ENCODE measurements at places on chromosomes 1 and 21.

- no peak for DNase-seq
These were observed 120.9 kb upstream of the PPP2R5A start for GRCh38 chr1:212164095-212164872.

DNA sequence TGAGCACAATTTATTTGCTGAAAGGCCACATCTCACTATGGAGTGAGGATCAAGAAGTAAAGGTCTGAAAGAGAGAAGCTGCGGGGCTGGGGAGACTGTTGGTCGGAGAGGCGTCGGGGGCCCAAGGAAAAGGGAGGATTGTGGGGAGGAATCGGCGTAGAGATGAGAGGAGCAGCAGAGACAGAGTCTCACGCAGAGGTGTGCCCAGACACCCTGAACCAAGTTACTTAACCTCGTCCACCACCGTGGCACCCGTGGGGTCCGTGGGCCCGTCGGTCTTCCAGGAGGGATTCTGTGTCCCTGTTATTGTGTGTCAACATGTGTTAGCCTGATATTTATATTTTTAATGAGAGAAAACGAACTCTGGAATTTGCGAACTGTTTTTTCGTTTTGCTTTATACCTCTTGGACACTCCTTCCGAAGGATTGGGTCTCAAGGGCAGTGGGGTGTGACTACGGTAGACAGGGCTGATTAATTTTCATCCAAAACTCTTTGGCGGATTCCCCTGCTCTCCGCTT lies 3.8 kb upstream of the NBPF1 start:
- DNase-seq = no peak

GRCh38 chr1:193404236-193404635 lies 217.8 kb upstream of the B3GALT2 start:
- DNase-seq = no peak

- no peak for DNase-seq
These were observed 16.8 kb downstream of the ERRFI1 start for GRCh38 chr1:8009043-8010002.

- DNase-seq = no peak
These were observed 71.5 kb upstream of the ACTL8 start for GRCh38 chr1:17683598-17683997.

DNA sequence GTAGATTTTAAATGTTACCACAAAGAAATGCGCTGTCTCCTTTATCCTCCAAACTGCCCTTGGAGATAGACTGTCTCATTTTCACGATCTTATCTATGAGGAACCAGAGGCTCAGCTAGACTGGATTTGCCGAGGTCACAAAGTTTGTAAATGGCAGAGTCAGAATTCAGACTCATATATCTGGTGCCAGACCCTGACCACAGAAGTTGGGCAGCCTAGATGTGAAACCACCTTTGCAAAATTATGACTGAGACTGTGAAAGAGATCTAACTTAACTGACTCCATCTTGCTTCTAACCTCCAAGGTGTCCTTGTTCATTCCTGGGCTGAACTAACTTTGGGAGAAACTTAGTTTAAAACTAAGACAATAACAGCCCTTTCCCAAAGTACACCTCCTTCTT lies 14.1 kb downstream of the CNR2 start:
- DNase-seq = no peak

DNA sequence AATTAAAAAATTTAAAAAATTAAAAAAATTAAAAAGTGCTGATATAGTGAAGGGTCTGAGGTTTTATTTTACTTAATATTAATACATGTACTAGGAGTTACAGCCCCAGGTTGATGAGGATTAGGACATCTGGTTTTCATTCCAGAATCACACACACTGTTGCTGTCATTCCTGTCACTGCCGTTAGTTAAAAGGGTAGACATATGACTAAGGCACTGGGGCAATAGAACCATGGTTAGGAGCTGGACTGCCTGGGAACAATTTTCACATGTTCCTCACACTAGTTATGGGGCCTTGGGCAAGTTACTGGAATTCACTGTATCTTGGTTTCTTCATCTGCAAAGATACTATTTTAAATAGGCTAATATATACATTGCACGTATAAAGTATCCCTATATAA lies 191.8 kb upstream of the DPYD start:
- peak; percentile 50 for DNase-seq

DNA sequence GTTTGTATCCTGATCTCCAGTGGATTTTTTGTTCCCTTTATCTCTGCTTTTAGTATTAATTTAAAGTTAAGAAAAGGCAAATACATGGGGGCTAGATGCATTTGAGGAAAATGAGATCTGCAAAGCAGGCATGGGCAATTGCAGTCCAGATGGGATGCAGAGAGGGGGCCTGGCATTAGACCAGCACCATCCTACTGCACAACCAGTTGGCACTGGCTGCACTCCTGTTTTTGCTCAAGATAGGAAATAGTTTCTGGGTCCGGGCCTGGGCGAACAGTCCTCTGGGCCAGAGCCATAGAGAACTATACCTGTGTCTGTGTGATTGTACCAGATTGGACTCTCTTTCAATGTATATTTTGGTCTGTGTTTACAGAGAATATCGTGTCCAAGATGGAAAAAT lies 34.0 kb upstream of the LEPR start:
- DNase-seq = no peak

- DNase-seq = no peak
These were observed 878 bp downstream of the MINDY1 start for GRCh38 chr1:151005729-151006319.

DNA sequence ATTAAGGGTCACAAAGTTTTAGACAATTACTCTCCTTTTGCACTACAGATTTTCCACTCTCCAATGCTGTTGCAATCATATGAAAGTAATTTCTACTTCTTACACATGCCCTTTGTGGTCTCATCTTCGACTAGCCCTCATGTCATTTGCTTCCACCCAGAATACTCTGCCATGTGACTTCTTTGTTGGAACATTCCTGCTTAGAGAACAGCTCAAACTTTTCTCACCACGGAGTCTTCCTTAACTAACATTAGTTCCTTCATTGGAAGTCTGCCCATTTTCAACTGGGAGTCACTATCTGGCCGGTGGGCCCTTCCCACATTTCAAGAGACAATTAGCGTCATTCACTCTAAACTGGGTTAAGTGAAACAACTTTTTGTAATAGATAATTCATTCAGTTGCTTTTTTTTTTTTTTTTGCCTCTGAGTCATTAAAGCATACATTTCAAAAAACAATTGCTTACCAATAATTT lies 142.6 kb upstream of the PALMD start:
- DNase-seq = peak; percentile 55

DNA sequence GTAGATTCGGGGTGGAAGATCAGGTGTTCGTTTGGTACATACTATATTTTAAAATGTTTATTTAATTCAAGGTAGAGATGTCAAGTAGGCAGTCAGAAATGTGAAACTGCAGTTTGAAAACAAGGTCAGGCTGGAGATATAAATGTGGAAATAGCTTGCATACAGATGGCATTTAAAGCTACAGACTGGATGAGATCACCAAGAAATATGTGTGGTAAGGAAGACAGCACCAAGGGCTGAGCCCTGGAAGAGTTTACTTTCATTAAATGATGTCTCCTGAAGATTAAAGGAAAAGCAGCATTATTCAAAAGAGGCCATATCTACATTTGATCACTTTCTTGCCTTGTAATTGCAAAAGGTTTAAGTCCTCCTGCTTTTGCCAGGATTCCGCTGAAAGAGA lies 271.3 kb downstream of the PTBP2 start:
- peak; percentile 79 for DNase-seq

DNA sequence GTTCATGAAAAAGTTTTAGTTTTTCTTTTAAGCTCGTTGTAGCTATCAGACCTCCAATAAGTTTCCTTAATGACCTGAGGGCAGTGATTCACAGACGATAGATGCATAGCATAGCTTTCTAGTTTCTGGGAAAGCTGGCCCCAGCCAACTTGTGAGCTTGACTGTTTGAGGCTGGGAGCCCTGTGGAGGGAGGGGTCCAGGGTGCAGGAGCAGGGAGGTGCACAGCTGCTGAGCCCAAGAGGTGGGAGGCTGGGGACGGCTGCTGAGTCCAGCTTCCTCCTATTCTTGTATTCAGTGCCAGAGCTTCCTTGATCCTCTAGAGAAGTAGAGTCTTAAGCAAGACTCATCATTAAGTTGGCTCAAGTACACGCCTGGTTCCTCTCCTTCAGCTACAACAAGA lies 11.0 kb upstream of the AVPR1B start:
- peak; percentile 64 for DNase-seq

- no peak for DNase-seq
These were observed 176.9 kb upstream of the LMO4 start for GRCh38 chr1:87151500-87152421.

DNA sequence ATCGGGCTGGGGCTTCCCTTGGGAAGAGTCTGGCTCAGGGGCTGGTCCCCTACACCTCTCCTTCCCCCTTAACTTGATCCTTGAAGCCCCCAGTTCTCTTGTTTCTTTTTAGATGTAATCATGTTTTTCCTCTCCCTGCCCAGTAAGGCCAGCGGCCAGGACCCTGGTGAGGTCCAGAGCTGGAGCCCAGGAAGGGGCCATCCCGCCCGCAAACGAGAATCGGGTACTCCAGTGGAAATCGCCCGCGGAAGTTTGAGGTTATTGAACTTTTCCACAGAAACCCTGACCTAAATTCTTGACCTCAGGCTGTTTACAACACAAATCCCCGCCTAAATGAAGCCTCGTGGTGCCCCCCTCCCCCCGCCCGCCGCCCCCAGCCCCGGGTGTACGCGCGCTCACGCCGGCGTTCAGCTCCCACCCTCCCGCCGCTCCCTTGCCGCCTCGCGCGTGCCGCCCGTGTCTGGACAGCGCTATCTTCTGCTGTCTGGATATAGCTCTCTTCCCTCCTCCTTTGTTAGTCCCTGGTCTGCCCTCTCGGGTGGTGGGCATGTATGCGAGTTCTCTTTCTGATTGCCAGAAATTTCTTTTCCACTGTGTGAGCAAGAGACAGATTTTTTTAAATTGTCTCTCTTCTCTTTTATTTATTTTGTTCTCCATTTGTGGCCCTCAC lies 165.9 kb upstream of the CACNA1E start:
- DNase-seq = no peak

- no peak for DNase-seq
These were observed 67.1 kb downstream of the ATP2B4 start for GRCh38 chr1:203693721-203694120.

DNA sequence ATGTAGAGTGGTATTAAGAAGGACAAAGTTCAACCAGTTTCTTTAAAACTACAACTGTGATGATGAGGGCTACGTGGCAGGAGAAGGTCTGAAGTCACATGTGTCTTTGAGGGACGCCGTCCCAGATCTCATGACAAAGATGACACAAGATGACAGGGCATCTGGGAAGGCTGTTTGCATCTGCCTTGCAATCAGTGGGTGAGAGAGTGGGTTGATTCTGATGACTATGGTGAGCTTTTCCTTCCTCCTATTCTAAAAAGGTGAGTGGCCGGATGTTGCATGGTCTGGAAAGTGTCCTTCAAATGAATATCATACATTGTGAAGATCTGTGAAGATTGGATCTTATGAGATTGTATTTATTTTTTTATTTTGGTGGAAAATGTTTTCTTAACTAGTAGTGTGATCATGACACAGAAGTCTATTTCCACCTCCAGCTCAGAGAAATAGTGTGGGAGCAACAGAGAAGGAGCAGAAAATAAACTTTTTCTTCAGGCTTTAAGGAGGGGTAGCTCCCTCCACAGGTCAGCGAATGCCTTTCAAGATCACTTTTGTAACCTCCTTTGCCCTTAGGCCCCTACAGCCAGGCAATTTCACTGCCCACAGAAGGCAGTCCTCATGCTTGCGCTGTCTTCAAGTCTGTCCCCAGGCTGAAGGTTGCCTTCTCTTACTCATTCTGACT lies 76.0 kb upstream of the ATF3 start:
- DNase-seq = no peak

- DNase-seq = no peak
These were observed 38.8 kb downstream of the PARP1 start for GRCh38 chr1:226369110-226369509.

DNA sequence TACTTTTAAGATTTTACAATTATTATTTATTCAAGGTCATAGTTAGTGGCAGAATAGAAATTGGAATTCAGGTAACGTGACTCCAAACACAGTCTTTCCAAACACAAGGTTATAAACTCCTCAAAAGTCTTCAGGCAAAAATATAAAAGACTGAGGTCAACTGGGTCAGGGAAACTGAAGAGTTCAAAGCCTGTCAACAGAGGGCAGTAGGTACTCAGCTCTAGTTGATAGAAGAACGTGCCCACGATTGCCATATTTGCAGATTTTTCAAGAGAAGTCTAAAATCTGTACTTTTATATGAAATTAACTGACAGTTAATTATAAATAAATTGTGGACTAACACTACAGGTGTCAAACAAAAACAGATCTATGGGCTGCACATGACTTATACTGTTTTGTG lies 135.0 kb downstream of the LHX4 start:
- DNase-seq = peak; percentile 2

GRCh38 chr1:85460555-85461088 lies 4.3 kb downstream of the DDAH1 start:
- DNase-seq = no peak

- DNase-seq = no peak
These were observed 21.3 kb downstream of the MTHFR start for GRCh38 chr1:11784256-11784992.

- peak; percentile 63 for DNase-seq
These were observed 26.0 kb downstream of the ATF6 start for GRCh38 chr1:161791904-161792655.

- DNase-seq = peak; percentile 57
These were observed 258.0 kb downstream of the KCTD3 start for GRCh38 chr1:215825056-215825455.

GRCh38 chr1:25109531-25109951 lies 122.8 kb downstream of the SYF2 start:
- DNase-seq = no peak

- DNase-seq = no peak
These were observed 311 bp downstream of the SPEN start for GRCh38 chr1:15847893-15848142.

DNA sequence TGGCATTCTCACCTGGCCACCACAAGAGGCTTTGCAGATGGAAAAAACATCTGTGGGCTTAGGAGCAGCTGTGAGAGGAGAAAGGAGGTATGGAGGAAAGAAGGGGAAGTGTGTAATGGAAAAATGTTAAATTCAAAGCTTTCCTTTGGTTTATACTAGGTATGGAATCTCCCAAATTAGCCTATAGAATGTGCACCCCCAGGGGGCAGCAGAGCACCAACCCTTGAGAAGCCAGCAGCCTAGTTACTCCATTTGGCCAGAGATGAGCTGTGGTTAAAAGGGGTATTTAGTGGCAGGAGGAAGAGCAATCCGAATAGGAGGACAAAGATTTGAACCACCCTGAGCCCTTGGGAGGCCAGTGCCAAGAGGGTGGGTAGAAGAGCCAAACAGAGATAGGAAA lies 97.5 kb upstream of the CTTNBP2NL start:
- DNase-seq = peak; percentile 64

GRCh38 chr1:151825751-151826660 lies 5.6 kb downstream of the RORC start:
- DNase-seq = no peak
